ENCODE measurements at places on chromosomes 1 and 21.

DNA sequence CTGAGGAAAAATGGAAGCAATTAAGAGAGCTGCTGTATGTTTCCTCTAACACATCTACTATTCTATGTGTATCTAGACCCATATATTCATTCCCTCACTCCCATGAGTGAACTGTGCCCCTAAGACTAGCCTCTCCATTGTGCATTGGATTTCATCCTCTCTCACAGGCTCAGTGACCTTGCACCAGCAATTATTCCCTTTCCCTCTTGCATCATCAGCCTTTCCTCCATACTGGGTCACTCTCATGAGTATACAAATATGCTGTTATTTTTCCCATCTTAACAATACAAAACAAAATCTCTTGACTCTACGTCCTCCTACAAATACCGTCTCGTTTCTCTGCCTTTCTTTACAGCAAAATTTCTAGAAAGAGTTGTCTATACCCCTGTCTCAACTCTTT, 29.4 kb upstream of the METTL18 start:
- DNase-seq, result no peak

DNA sequence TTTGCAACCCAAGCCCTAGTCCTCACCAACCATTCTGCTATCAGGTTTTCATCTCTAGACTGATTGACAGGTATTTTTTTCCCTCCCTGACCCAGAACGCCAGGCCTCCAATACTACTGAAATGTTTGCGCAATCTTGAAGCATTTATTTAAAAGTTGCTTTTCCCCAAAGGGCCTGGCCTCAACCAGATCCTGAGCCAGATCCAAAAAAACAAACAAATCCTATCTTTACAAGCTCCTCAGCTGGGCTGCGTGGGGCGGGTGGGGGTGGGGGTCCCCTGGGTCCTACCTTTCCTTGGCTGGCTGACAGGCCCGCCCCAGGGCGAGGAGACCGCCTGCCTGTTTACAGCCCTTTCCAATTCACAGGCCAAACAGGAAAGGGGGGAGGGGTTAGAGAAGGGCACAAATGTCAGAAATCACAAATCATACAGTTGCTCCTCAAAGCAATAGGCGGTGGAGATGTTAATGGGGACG, 98.8 kb downstream of the FOXD2 start:
- DNase-seq, result no peak

GRCh38 chr1:214966346-214966745, 116.2 kb upstream of the KCNK2 start:
- DNase-seq, result no peak

DNA sequence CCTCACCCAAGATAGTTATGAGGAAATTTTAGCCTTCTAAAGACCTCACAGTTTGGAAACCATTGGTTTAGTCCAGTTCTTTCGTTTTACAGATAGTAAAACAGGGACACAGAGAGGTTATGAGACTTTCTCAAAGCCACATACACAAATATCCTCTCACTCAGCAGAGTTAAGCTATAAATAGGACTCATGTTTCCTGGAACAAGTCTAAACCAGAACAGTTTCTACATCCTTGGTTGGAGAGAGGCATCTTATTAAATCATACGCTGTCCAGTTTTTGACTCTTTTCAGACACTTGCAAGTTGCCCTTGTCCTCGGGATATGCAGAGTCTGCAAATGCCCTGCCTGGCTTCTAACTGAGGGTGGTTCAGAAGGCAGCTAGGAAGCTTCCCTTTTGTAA, 462.1 kb upstream of the DEPDC1 start:
- no peak for DNase-seq

- no peak for DNase-seq
Measured at GRCh38 chr1:160606611-160607010, 27.3 kb upstream of the CD84 start.

- peak; percentile 92 for DNase-seq
Measured at GRCh38 chr21:34908419-34909055, 140.6 kb downstream of the RUNX1 start.

- no peak for DNase-seq
Measured at GRCh38 chr1:87200875-87201638, 127.6 kb upstream of the LMO4 start.
